ENCODE measurements at places on chromosomes 3 and 15.

GRCh38 chr15:31342781-31343626 lies 16.4 kb downstream of the KLF13 start:
- DNase-seq = no peak

- DNase-seq = no peak
These were observed 21.0 kb downstream of the CSRNP1 start for GRCh38 chr3:39132096-39133092.

GRCh38 chr3:135967867-135968266 lies 2.3 kb downstream of the PPP2R3A start:
- DNase-seq = no peak

DNA sequence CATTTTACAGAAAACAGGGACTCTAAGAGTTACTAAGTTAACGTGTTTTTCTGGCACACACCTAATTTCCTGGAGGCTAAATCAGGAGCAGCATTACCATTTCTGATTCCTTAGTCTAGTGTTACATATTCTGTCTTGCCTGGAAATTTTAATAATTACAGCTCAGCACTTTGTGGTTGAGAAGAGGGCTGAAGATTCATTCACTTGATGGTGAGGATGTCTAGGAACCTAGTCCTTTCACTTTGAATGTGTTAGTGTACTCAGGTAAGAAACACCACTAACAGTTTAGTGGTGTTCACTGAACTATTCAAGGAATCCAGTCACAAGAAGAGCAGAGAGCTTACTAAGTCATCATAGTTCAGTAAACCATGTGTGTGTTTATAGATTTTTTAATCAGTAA lies 102.8 kb downstream of the STT3B start:
- no peak for DNase-seq

DNA sequence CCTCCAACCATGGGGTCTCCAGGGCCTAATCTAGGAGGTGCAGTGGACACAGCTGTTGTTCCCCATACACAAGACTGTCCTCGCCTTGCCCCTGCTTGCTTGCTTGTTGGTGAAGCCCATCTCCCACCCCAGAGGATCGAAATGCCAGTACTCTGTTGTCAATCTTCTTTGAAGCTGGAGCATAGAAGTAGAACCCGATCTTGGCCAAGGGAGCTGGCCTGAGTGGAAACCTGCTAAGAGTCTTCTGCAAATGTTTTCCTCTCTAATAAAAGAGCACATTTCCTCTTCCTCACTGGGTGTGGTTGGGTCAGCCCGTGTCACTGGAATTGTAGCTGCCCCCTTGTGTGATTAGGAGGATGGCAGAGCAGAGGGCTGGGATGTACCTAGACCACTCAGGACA lies 85.4 kb downstream of the HES1 start:
- DNase-seq = no peak

DNA sequence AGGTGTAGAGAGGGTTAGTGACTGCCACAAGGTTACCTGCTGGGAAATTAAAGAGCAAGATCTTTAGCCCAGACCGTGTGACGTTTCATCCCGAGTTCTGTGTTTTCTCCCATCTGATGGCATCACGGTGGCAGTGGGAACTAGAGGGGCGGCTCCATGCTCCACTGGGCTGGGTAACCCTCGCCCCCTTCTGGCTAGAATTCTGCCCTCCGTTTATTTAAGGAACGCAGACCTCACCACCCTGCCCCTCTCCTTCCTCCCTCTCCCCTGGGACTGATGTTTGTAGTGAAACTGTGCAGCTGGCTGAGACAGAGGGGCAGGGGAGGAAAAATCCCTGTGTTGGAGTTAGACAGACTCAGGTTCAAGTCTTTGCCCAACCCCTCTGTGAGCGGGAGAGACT lies 65.6 kb downstream of the ITGA11 start:
- no peak for DNase-seq

DNA sequence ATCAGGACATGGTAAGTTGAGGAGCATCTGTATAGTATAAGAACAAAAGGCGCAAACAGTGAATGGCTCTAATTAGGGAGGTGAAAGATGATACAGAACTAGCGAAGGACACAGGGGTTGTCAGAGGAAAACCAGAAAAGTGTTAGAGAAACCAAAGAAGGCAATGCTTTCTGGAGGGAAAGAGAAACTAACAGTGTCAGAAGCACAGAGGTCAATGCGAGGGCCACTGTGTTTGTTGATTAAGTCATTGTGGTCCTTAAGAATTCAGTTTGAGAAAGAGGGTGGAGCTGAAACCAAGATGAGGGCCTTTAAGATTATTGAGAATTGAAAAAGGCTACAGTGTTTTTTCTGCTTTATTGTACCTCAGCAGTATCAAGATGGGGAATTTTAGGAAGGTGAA lies 28.8 kb downstream of the ATG7 start:
- no peak for DNase-seq

GRCh38 chr15:52879145-52879544 lies 89.0 kb upstream of the ONECUT1 start:
- no peak for DNase-seq

- DNase-seq = no peak
These were observed 8.9 kb downstream of the SEMA5B start for GRCh38 chr3:123018683-123019082.
